SW 1271 (cell line): ENCODE measurements at places on chromosomes 6 and 20.

GRCh38 chr6:126198631-126199030, 141.3 kb upstream of the CENPW start:
- DNase-seq: no peak

GRCh38 chr6:127561660-127562059, 15.3 kb upstream of the C6orf58 start:
- no peak for DNase-seq

DNA sequence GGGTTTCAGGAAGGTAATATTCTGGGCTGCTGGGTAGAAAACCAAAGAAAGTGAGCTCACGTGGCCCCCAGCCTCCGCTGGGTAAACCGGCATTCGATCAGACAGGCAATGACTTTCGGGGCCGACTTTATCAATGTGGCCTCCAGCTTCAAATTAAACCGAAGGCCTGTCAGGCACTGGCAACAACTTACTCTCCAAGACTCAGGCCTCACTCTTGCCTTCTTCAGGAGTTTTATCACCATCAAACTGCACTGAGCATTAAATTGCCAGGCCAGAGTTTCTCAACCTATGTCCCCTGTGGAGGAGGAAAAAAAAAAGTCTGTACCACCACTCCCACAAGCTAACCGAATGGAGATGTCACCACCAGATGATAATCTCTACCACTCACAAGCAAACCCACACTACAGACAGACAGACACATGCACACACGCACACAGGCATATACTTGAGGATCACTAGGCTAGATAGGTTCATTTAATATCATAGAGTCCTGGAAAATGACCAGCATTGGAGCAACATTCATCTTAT, 1.1 kb upstream of the MBOAT1 start:
- DNase-seq: no peak

GRCh38 chr6:106360410-106360988, at the start of gene CRYBG1:
CRYBG1 (plus strand) TSS chr6:106360717; CDS start chr6:106360909, 192 bp downstream.
- peak; percentile 21 for DNase-seq

- no peak for DNase-seq
Observed at GRCh38 chr6:110613356-110613755, 136.9 kb upstream of the SLC22A16 start.

- DNase-seq: no peak
Observed at GRCh38 chr6:89339565-89339964, 13.0 kb downstream of the UBE2J1 start.

DNA sequence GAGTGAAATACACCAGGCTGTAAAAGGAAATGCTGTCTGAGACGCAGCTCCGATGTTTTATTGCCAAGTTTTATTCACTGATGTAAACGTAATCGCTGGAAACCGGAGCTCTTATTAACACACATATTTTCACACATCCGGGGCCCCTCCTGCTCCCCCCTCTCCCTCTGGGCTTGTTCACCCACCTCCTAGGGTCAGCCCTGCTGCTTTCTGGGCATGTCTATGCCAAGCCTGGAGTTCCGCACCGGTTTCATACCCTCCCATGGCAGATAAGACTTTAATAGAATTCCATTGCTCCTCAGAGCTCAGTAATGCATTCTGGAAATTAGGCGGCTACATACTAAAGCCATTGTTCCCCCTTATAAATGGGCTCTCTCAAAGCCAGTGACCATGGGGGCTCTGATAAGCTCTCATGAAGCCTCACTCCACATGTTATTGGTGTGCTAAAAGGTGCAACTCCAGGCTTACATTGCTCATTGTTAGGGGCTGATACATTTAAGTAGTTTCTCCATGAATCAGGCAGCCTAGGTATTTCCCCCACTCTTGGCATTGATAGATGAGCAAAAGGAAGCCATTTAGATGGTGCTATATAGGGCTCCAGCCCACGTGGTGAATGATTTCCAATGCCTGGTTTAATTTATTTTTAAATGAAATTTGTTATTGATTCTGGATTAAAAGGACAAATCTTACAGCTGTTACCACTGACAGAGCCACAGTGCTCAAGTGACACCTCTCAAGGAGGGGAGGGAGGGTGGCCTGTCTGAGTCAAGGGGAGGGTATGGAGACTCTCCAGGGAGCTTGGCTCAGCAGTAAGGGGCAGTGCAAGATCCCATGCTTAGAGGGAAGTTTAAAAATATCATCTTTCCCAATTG, 4.5 kb upstream of the VSTM2L start:
- no peak for DNase-seq

DNA sequence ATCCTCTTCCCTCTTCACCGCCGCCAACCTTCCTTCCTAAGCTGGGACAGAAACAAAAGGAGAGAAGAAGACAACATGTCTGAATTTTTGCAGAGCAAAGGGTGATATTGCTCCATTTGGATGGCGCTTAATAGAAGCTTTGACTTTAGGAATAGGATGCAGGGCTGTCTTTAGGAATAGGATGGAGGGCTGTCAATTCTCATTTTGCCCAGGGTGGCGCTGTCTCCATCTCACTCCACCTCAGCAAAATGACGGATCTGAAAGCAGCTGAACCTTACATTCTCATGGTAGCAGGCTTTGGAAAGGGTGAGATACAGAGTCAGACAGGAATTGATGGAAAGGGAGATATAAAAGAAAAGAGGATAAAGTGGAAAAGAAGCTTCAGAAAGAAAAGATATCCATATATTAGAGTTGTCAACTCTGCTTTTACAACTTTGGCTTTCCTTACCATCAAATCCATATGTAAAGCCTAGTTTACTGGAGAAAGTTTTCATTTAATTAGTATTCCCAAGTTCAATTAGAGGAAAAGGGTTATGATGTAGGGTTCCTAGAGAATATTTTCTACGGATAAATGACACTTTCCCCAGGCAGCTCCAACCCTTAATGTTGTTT, 2.4 kb downstream of the MTCL3 start:
- DNase-seq: no peak

GRCh38 chr6:36803908-36804307, 35.3 kb downstream of the CPNE5 start:
- no peak for DNase-seq

- no peak for DNase-seq
Observed at GRCh38 chr20:61712688-61713087, 353.0 kb downstream of the TAF4 start.

DNA sequence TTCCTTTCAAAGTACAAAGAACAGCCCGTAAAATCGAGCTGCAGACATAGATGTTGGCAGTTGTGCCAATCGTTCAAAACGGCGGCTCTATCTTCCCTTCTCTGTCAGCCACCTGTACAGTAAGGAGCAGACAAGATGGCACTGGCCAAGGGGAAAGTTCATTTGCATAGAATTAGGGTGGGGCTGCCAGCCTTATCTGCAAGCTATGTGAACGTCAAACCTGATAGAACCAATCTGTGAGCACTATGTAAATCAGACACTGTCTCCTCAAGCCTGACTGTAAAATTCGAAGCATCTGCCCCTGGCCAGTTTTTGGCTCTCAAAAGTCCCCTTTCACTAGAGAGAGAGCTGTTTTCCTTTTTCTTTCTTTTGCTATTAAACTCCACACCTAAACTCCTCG, 374.5 kb downstream of the EPM2A start:
- no peak for DNase-seq

- DNase-seq: no peak
Observed at GRCh38 chr6:4884646-4885340, 108.6 kb downstream of the CDYL start.

- DNase-seq: no peak
Observed at GRCh38 chr20:2798814-2799213, 1.6 kb downstream of the CPXM1 start.

GRCh38 chr20:51665543-51666118, 102.6 kb downstream of the ATP9A start:
- no peak for DNase-seq

- DNase-seq: no peak
Observed at GRCh38 chr6:54252916-54253315, 55.3 kb upstream of the TINAG start.

DNA sequence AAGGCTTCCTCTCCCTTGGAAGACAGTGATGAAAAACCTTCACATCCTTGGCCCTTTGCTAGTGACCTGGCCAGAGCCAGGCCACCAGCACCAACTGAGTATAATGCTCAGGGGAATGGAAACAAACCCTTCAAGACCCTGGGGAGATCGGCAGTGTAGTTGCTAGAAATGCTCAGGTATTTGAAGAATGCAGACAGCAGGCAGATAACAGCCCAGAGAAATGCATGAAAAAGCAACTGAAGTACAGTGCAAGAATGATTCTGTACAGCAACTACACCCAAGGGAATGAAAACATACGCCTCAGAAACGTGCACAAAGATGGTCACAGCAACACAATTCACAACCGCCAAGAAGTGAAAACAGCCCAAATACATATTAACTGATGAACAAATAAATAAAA, 41.1 kb downstream of the PPP1R3G start:
- no peak for DNase-seq

- DNase-seq: no peak
Observed at GRCh38 chr20:45407783-45408645, at the start of gene DBNDD2. DBNDD2 (plus strand) TSS chr20:45408289; CDS start chr20:45408468, 179 bp downstream.

- DNase-seq: no peak
Observed at GRCh38 chr6:47152666-47153403, 110.7 kb upstream of the ADGRF1 start.

- no peak for DNase-seq
Observed at GRCh38 chr6:112349958-112350357, 2.8 kb downstream of the RFPL4B start.

- no peak for DNase-seq
Observed at GRCh38 chr6:143055213-143055612, 5.5 kb upstream of the AIG1 start.

- DNase-seq: no peak
Observed at GRCh38 chr6:34047913-34048867, 97.7 kb downstream of the GRM4 start.

GRCh38 chr6:3770023-3770720, 18.7 kb upstream of the PXDC1 start:
- DNase-seq: no peak

DNA sequence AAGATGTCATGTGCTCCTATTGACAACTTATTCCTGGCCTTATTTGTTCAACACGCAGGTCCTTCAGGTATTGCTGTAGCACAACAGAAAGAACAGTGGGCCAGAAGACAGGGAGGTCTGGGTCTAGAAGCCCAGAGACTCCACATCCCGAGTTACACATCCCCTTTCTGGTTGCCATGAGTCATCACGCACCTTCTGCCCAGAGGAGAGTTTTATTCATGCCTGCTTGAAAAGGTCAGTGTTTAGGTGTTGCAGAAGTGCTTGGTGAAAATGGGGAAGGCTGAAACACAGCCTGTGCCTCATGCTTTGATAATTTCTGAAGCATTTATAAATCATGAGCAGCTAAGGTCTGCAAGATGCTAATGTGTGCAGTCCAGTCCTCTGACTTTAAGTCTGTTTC, 256.4 kb downstream of the GMPR start:
- DNase-seq: no peak

DNA sequence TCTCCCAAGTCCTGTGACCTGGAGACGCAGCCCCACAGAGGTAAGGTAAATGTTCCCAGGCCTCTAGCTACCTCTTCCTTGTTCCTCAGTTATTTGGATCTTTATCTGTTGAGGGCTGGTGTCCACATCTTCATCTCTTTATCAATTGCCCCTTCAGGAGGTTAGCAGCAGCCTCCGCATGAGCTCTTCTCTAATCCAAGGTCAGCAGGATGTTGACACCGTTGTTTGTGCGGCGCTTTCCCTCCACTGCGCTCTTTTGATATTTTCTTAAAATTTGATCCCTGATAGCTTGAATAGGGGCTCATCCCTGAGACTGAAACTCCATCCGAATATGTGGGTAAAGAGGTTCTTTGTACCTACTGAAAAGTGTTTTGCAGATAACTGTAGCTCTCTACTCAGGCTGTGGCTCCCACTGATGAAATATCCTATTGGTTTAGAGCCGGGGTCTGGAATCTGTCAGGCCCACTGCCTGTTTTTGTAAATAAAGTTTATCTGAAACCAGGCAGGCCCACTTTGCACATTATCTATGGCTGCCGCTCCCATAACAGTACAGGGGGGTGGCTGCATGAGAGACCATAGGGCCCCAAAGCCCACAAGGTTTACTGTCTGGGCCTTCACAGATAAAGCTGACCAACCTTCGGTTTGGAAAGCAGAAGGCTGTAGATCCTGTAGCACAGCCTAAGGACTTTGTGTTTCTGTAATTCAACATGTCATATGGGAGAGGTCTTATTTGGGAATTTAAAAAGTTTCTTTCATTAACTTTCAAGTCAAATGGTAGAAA, 362.6 kb downstream of the QKI start:
- DNase-seq: no peak

- no peak for DNase-seq
Observed at GRCh38 chr6:164396071-164397047, 913.0 kb downstream of the C6orf118 start.

DNA sequence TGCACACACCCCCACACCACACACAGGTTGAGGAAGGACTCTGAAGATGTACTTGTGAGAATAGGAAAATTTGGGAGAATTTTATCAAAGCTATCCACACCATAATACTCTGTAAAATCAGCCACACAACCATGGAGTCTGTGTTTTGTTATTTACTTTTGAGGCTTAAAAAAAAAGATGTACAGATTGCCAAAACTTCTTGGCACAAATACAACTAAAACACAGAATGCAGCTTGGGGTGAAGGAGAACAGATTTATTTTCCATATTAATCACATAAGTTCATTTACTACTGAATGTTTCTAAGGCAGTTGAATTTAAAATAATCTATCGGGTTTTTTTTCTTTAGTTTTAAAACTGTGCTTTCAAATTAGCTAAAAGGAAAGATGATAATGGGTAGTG, 32.8 kb upstream of the KCNQ5 start:
- DNase-seq: no peak

- DNase-seq: no peak
Observed at GRCh38 chr6:17446713-17447112, 53.3 kb downstream of the CAP2 start.

DNA sequence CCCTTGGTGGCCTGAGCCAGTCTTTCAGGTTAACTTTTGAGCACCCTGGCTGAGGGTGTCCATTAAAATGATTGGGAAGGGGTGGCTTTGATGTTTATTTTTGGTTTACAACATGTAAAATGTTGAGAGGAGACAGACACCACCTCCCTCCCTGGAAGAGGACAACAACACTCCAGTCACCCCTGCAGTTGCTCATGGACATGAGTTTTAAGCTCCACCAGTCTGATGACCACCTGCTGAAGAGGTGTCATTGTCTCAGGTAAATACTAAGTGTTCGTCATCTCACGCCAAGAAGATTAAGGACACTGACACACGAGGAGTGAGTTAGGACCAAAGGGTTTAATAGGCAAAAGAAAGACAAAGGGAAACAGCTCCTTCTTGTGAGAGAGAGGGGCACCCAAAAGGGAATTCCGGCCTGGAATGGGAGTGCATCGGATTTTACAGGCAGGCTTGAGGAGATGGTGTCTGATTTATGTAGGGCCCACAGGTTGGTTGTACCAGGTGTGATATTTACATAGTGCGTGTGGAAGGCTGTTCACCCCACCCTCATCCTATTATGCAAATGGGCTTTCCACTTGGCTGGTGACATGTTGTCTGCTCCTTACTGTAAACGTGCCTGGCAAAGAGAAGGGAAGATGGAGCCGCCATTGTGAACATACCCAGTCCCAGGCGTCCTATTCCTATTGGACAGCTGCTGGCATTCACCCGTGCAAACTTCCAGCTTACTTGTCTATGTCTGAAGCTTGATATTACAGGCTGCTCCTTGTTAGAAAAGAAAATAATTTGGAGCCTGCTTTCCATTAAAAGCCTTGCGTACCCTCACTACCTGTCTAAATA, 6.6 kb downstream of the HLA-B start:
- no peak for DNase-seq

GRCh38 chr20:56328861-56329260, 29.9 kb upstream of the FAM210B start:
- no peak for DNase-seq

GRCh38 chr20:9331707-9332435, 182.5 kb upstream of the LAMP5 start:
- no peak for DNase-seq
